ENCODE measurements at places on chromosomes 11 and 22.

DNA sequence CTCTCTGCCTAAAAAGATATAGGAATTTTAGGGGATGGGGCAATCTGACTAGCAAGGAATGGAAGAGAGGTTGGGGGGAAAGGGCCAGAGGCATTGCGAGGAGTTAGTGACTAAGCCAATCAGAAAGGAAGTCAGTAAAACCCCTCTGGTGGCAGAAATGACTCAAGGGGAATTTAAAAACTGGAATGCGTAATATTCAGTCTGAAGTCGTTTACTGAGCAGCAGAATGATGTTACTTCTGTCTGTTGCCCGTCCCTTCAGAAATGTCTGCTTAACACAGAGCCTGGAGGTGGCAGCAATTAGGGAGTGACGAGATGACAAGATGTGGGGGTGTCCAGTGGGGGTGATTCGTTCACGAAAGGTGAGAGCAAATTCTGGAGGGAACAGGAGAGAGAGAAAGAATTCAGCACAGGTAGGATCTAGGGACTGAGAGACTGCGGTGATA lies 107.7 kb upstream of the CLMP start:
- no peak for DNase-seq

DNA sequence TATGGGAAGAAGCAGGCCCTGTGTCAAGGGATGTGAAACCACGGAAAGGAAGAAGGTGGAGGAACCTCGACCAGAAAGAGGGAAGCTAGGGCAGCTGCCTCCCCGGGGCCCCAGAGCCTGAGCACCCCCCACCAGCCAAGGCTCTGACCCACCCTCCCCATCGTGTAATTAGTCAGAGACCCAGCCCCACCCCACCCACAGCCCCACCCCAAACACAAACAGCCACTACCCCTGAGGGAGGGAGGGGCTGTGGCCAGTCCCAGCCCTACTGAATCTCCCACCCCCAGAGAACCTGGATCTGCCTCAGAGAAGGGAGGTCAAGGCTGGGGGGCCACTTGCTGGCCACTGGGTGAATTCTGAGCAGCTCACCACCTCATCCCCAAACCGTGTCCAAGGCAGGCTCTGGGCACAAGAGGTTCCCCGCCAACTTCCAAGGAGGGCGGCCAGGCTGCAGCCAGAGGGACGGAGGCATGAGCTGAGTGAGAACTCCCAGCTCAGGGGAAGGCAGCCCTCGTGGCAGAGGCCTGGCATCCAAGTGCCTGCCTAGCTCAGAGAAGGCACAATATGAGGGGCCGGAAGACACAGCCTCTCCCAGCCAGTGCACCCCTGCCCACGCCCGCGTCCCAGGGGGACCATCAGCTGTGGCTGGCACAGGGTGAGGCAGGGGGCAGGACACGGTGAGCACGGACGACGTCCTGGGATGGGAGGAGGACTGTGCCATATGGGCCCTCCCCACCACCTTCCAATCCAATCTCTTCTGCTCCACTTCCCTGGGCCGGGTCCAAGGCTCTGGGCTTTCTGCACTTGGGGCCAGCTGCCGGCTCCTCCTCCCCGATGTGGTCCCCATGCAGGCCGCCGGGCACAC lies 2.7 kb downstream of the PLXNB2 start:
- no peak for DNase-seq

- DNase-seq: no peak
These were observed 13.4 kb upstream of the NECTIN1 start for GRCh38 chr11:119742263-119742861.

DNA sequence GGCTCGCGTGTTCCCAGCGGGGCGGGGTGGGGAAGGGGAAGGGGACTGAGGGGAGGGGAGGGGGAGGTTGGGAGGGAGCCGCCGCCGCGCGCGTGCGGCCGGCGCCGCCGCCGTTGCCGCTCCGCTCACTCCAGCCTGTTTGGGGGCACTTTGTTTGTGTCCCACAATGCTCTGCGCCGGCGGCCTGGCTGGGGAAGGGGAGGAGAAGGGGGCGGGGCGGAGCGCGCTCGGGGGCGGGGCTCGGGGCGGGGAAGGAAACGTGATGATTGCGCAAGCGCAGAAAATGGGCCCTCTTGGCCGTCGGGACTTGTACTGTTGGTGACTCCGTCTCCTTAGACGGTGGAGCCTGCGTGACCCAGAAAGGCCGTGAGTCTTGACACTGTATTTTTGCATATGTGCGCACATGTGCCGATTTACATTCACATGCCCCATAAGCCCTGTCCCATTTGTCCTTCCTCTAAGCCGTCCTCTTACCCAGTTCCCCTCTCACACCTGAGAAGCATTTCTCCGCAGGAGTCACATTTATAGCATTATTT lies at the start of gene ZBTB44:
Gene ZBTB44 (minus strand): TSS at position 168 of the 536 bp plus-strand sequence. CDS start 53,044 bp downstream, outside the sequence.
- peak; percentile 93 for DNase-seq

GRCh38 chr11:94546162-94546470 lies 2.4 kb downstream of the FUT4 start:
- no peak for DNase-seq

DNA sequence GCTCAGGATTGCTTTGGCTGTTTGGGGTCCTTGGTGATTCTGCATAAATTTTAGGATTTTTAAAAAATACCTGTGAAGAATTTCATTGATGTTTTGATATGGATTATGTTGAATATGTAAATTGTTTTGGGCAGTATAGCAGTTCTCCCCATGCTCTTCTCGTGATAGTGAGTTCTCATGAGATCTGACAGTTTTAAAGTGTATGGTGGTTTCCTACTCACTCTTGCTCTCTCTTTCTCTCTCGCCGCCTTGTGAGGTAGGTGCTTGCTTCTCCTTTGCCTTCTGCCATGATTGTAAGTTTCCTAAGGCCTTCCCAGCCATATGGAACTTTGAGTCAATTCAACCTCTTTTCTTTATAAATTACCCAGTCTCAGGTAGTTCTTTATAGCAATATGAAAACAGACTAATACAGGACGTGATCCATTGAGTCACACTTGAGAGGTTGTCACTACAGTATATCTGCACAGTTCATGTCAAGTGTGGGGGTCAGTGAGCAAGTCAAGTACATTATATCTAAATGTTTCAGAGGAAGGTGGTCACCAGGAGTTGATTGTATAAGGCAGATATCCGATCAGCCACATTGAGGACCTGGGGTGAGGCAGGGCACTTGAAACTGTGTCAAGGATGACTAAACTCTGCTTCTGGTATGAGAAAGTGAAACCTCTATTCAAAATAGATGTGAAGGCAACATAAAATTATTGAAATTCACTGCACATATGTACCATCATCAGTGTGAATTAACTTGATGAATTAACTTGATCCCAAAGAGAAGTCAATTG lies 70.7 kb upstream of the CCDC179 start:
- no peak for DNase-seq

DNA sequence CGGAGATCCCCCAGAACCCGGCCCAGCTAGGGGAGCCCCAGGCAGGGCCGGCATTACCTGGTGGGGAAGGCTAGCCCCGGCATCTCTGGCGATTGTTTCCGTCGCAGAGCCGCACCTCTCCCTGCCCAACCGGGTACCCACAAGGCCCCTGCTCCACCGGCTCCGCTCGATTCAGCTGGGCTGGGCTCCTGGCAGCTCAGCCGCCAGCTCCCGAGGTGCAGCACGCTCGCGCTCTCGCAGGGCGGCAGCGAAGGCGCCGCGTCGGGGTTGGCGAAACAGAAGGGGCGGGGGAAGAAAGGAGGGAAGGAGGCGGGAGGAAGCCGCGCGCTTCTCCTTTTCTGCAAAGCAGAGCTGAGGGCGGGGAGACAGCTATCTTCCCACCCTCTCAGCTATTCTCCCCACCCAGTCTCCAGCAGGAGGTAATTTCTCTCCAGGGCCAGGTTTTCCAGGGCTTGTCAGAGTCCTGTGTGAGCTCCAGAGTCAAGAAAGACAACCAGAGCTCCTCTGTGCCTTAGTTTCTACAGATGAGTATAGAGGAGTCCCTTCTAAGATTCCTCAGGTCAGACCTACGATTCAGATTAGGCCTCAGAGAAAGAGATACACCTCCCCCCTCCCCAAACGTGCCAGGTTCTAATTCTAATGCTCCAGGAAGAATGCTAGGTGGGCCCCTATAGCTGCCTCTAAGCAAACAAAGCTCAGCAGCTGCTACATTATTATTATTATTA lies 62.0 kb downstream of the PAK1 start:
- peak; percentile 61 for DNase-seq

DNA sequence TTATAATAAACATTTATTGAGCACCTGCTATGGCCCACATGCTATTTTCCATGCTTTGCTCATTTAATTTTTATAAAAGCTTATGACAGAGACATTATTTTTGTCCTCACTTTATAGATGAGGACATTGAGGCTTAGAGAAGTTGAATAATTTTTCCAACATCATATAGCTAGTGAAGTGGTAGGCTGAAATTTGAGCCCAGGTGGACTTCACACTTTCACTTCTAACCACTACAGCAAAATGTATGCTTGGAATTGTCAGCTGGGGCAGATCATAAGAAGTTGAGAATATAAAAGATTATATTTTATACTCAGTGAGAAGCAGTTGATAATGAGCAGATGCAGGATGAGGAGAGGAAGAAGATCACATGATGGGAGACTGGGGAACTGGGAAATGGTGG lies 146.1 kb downstream of the LDLRAD3 start:
- no peak for DNase-seq

DNA sequence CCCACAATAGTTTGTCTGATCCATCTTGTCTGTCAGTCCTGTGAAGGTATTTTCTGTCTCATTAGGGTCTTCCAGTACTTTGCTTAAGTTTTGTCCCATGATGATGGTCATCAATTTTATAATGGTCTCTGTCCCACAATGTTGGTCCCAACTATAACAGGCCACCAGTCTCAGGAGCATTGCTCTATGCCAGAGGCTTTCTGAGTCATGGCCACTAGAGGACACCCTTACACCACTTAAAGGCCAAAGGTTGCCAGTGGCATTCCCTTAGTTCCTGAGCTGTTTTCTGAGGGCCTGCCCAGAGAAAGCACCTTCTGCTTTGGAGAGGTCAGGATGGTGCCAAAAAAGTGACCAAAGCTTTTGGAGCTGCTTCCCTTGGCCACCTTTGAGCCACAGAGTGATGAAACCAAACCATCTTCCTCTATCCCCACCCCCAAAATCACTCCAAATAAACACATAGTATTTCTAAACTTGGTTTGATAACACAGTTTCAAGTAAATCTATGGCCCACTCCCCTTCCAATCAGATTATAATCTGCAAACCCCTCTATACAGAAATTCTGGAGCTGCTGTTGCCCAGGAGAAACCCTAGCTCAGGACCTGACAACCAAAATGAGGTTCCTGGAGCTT lies 19.3 kb downstream of the EIF3F start:
- peak; percentile 27 for DNase-seq

DNA sequence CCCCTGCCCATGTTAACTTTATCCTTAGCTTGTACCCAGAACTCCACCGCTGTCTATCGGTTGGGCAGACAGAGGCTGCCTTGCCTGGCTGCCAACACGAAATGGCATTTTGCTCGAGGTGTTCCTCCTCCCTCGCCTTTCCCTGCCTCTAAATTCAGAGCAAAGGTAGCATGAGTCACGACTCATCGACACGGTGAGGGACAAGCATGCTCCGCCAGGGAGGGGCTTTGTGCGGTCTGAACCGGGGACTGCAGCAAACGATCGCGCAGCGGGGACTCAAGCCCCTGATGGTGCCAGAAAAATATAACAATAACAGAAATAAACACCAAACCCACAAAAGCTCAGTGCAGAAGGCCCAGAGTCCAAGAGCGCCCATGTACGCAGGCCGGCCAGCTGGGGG lies 52.3 kb downstream of the RTL6 start:
- DNase-seq: no peak

DNA sequence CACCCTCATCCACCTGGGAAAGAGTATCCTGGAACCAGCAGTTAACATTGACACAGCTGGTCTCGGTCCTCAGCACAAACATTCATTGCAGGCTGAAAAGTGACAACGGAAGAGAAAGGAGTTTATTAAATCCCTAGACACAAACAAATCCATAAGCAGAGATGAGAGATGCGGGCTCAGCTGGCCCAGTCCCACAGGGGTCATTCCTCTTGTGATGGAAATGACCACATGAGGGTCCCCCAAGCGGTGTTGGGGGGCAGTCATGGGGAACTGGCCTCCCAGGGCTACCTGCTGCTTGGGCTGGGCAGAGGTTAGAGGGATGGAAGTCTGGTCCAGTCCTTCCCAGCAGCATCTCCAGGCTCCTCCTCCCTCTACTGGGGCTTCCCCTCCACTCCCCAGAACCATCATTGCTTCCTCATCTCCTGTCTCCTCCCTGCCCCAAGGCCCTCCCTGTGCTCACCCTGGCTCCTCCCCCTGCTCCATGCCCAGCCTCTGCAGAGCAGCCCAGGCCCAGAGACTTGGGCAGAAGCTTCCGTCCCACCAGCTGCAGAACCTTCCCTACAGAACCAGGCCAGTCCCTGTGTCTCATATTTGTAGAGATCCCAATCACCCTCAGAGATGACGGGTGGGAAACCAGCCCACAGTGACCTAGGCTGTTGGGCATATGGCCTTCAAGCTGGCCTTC lies 5.4 kb upstream of the IGLL5 start:
- no peak for DNase-seq

DNA sequence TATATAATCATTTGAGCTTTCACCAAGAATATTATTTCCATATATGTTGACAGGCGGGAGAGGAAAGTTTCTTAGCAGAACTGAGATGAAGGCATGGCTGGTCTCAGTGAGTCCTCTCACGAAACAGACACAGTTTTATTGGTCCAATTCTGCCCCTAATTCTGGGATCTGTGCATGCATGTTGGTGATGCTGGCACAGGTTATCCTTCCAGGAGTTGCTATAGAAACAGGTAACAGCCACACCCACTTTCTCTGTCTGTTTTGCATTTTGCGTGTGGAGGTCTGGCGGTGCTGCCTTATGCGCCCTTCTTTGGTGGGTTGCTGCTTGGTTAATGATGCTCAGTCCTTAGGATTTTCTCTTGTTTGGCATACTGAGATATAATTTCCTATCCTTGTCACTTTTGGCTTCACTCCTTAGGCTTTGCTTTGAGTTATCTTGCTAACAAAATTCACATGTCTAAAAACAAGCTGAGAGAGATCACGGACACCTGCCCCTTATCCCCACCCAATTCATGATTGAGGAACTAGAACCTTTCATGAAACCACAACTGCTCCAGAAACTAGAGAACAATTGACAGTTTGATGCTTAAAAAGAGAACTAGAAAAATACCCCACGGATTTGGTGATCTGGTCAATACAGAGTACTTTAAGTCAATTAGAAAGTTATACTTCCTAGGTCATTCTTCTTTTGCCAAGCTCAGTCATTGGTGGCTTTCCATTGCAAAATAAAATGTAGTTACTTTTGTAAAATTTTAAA lies 189.3 kb downstream of the FAT3 start:
- no peak for DNase-seq

DNA sequence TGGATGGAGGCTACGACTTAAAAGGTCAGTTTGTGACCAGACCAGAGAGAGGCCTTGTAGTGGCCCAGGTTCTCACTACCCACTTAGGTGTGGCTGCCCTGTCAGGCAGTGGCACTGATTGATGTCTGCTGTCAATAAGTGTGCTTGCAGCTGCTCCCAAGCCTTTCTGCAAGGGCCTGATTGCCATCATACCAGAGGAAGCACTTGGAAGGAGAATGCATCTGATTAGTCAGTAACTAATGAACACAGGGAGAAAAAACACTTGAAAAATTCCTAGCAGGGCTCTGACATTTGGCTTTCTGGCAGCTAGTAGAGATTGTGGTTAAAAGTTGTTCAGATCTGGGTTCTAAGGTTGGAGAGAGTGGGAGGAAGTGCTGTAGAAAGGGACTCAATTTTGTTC lies 107.5 kb downstream of the NAV2 start:
- no peak for DNase-seq

- DNase-seq: no peak
These were observed 35.9 kb downstream of the MUC6 start for GRCh38 chr11:1000357-1001278.

GRCh38 chr11:44315947-44316658 lies 6.2 kb upstream of the ALX4 start:
- DNase-seq: no peak

GRCh38 chr11:77568306-77568705 lies 21.4 kb upstream of the AQP11 start:
- no peak for DNase-seq

Measured in effector CD4-positive, alpha-beta T cell (primary cell).